ENCODE measurements at places on chromosomes 2 and 18.

DNA sequence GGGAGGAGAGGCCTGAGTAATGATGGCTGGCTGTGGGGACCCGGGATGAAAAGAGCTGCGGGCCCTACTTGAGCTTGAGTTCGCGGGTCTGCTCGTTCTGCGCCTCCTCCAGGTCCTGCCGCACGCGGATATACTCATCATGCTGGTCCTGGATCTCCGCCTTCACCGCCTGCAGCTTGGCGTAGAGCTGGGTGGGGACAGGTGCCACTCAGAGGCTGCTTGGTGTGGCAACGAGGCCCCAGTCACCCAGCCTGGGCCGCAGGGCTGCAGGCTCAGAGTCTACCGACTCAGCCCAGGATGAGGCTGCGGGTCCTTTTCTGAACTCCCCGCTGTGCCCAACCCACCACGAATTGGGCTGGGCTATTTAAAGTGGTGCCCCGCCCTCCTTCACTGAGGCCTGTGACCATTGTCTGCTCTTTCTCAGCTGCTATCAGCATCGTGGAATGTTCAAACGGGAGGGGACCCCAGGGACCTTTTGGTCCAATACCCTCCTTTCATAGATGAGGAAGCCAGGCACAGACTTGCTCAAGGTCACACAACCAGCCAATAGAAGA, 28.0 kb downstream of the KIF3C start:
- no peak for DNase-seq

DNA sequence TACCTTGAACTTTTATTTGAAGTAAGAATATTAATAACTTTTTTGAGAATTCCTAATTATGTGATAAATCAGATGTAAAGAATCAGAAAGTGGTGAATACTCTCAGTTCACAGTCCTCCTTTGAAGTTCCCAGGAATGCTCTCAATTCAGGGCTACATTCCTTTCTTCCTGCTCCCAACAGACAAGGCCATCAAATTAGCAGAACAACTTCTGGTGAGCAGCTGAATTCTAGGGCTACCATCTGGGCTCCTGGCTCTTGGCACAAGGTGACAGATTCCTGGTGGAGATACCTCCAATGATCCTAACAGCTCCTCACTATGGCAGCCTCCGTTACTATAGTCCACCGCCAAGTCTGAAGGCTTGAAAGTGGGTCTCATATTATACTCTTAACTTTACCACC, 37.8 kb upstream of the OLA1 start:
- DNase-seq: no peak

GRCh38 chr2:88870267-88870839, 178.9 kb downstream of the RPIA start:
- DNase-seq: no peak

DNA sequence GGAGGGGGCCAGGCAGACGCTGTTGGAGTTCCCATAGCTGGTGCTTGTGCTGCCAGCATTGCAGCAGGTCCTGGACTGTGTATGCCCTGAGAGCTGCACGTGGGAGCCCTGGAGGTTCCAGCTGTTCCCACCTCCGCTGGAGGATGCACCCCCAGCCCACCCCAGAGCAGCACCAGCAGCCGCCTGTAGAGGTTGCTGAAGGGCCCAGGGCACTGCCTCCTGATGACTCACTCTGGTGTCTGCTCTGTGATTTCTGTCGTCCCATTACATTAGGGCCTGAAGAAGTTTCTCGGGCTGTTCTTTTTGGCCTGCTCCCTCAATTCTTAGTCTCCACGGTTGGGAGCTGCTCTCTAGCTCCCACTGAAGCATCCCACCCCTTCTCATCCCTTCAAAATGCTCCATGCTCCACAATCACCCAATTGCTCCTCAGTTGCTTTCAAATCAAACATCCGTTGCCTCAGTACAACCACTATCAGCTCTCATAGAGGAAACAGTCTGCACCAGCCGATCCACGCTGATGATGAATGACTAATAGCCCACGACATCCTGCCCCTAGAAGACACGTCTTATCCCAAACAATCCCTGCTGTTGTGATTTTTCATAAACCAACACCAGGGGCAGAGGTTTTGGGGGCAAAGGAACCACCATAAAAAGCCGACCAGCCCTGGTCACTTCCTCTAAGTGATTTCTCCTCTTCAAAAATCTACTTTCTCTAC, 65.2 kb upstream of the RNF152 start:
- no peak for DNase-seq

DNA sequence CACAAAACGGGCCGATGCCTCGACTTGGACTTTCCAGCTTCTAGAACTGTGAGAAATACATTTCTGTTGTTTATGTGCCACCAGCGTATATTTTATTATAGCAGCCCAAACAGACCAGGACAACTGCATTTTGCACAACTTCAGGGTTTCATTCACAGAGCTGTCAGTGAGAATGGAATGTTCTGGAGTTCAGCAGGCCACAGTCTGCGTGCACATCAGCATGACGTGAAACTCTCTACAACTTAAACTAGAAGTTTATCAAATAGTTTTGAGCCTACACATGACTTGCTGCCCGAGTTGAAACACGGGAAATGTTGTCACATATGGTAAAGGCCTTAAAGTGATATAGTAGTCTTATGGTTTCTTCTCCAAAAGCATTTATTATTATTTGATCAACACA, 3.9 kb upstream of the TRIB2 start:
- DNase-seq: no peak

DNA sequence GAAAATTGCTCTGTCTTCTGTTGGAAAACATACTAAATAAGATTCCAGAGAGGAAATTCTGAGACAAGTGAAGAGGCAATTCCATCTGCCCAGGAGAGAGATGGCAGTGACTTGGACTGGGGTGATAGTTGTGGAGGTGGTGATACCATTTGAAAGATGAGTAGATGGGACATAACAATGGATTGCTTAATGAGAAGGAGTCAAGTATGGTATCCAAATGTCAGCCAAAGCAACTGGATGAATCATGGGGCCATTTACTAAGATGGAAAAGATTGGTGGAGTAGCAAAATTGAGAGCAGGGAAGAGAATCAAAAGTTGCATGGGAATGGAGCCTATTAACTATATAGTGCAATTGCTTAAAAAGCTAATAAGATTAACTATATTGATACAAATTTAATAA, 222.1 kb downstream of the ETAA1 start:
- DNase-seq: no peak

- no peak for DNase-seq
These were observed 12.5 kb downstream of the VAPA start for GRCh38 chr18:9926223-9926894.

DNA sequence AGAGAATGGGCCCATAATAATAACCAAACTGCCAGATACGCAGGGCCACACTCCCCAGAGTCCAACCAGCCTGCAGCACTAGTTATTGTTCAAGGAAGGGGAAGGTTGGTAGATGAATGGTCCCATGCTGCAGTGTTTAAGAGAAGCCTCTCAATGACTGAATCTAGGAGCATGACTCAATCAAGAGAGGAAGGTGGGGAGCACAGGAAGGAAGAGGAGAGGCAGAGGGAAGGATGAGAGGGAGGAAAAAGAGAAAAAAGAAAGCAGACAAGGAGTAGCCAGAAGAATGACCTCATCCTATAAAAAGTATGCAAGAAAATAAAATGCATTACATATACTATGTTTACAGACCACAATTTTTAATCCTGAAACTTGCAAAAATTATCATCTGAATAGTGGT, 174.5 kb downstream of the TCF4 start:
- DNase-seq: no peak

DNA sequence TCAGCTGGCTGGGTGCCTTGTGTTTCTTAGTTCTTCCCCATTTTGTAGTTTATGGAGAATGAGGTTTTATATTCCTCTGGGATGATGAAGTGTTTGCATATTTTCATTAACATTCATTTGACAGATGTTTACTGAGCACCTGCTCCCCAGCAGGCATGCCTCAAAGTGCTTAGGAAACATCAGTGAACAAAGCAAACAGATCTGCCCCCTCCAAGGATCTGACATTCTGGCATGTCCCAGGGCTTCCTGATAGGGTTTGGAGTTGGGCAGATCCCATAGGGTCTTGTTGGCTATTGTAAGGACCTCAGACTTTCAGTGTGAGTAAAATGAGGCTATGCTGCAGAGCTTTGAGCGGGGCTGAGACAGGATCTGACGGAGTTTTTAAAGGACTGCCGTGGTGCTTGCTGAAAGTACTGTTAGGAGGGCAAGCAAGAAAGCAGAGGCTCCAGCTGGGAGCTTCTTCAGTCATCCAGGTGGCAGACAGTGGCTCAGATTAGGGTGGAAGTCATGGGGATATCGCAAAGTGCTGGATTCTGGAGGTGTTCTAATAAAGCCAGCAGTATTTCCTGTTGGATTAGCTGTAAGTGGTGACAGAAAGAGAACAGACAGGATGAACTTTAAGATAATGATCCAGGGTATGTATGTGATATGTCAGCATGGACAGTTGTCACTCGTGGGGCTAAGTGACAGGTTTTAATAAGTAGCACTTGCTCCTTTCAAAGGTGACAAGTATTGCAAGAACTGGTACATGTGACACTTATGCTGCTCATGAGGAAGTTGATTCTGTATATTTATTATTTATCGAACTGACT, 11.3 kb upstream of the IAH1 start:
- DNase-seq: no peak

GRCh38 chr2:108988796-108989713, at the start of gene EDAR:
Gene EDAR, minus strand, starts transcription at chr2:108989220. Its CDS starts 58,206 bp downstream, at chr2:108931014.
- peak; percentile 51 for DNase-seq
